ENCODE measurements at places on chromosomes 13 and 19.
A peak's percentile ranks its signal among the peaks of the same experiment; 100 is the strongest.

- no peak for DNase-seq
Measured at GRCh38 chr13:74904556-74904955, 577.4 kb downstream of the TBC1D4 start.

GRCh38 chr19:4567584-4568071 is 8.1 kb upstream of the SEMA6B start:
- DNase-seq = peak; percentile 78

- DNase-seq = no peak
Measured at GRCh38 chr19:56272161-56272798, at the start of gene EDDM13. EDDM13 (plus strand) TSS chr19:56272748; CDS start chr19:56272835, 87 bp downstream.

DNA sequence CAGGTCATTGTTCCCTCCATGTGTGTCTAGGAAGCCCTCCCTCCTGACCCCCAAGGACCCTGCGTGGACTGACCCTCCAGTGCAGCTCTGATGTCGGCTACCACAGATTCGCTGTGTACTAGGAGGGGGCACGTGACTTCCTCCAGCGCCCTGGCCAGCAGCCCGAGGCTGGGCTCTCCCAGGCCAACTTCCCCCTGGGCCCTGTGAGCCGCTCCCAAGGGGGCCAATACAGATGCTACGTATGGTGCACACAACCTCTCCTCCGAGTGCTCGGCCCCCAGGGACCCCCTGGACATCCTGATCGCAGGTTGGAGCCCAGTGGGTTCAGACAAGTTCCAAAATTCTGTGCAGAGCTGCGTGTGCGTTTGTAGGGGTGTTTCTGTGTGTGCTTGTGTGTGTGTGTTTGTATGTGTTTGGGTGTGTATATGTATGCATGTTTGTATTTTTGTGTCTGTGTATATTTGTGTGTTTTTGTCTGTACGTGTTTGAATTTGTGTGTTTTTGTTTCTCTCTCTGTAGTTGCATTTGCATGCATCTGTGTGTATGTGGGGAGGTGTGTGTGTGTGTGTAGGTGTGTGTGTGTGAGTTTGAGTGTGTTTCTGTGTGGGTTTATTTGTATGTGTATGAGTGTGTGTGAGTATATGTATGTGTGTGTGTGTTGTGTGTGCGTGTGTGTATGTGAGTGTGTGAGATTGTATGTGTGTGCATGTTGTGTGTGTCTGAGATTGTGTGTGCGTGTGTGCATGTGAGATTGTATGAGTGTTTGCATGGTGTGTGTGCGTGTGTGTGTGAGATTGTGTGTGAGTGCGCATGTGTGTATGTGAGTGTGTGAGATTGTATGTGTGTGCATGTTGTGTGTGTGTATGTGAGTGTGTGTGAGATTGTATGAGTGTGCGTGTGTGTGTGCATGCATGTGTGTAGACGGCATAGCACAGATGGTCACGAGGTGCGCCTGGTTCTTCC is 21.4 kb upstream of the LILRA2 start:
- DNase-seq = no peak

DNA sequence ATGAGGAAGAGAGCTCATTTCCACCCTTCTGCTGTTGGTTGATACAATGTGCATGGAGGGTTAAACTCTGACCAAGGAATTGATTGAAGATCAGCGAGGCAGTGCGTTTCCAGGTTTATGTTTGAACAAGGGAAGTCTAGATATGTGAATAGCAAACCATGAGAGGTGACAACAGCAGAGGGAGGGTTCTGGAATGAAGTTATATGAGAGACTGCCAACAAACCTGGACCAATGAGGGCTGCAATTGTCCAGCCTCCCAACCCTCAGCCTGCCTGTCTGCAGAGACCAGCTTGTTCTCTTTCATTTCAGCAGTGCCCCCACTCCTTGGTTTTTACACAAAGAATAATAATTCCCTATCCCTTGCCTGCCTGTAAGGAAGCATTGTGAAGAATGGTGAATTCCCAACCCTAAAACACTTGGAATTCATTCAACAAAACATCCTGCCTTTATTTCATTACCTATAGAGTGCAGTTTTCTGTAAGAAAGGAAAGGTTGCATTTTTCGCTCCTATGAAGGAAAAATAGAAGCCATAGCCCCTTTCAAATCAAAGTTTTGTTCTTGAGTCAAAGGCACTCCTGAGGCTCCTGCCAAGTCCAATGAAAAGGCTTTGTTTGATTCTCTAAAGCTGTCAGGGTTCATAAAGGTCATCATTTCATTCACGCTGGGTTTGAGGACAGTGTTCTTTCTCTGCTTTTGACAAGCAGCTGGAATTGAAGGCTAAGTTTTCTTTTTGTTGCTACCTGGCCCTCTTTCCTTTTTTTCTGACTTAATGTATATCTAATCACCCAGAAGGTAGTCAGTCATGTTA is 53.6 kb upstream of the ABCC4 start:
- no peak for DNase-seq

DNA sequence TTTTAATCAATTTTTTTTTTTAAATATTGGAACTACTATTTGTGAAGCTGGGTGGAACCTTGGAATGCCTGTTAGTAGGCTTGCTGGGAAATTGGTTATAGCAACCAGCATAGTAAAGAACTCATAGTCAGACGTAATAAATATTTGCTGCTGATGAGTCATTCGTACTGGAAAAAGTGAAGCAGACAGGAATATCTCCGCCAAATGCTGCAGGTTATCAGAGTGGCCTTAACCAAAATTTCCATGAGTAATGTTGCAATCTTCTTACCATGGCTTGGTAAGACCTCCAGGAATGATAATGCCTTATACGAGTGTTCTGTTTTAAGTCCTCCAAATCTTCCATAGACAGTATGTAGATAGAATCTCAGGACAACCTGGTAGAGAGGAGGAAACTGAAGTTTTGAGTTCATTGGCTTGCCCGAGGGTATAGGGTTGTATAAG is 34.2 kb downstream of the MBNL2 start:
- DNase-seq = peak; percentile 69

GRCh38 chr13:95704510-95704909 is 27.6 kb downstream of the DNAJC3 start:
- no peak for DNase-seq

DNA sequence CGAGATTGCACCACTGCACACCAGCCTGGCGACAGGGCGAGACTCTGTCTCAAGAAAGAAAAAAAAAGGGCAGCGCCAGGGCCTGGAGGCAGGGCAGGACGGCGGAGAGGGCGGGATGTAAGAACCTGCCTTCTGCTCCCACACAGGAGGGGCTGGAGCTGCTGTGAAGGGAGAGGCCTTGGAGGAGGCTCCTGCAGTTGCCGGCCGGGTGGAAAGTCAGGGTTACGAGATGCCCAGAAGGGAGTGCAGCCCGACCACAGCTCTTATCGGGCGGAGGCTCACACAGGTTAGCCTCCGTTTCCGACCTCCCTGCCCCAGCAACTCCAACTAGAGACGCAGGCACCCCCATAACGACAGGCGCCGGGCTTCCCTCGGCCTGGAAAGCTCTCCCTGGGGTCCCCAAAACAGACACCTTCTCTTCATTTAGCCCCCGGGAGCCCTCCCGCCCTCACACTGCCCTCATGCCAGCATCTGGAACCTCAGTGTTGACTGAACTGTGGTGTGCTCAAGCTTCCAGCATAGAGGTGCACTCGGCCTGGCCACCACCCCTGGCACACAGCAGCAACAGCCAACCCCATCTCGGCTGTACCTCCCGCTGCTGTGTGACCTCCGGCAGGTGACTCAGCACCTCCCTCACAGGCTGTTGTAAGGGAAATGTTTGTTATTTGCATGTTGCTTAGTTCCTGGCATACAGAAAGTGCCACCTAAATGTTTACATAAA is 1.4 kb downstream of the PLPP2 start:
- DNase-seq = no peak

GRCh38 chr19:988510-988909 is 4.4 kb downstream of the WDR18 start:
- DNase-seq = no peak

DNA sequence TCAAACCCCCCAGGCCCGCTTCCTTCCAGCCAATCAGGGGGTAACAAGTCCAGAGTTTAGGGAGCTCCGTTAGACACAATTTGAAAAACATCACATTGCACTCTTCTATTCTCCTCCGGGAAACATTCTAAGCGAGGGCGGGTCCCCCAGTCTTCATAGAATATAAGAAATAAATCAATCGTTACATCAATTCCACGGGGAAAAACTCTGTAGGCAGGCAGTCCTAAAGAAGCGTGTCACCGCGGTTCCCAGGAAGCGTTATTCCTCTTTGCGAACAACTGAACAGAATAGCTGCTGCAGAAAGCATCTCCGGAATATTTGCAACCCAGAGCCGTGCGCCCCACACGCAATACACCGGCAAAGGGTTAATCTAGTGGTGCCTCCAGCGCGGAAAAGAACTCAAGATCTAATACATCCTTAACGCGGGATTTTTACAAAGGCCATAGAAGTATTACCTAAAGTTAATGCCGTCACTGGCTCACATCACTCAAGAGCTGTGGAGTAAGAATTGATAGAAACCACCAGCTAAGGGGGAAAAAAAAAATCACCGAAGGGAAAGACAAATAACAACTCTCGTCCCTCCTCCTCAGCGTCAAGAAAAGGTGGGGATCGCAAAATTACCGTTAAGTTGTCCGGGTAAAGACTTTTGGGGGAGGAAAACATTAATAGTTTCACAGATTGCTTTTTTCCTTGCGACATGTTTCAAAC is 65.1 kb downstream of the KCNRG start:
- DNase-seq = peak; percentile 22

GRCh38 chr19:2653710-2654707 is 48.5 kb downstream of the GNG7 start:
- no peak for DNase-seq

- DNase-seq = no peak
Measured at GRCh38 chr13:51721496-51721895, 82.5 kb downstream of the DHRS12 start.

- no peak for DNase-seq
Measured at GRCh38 chr19:45854167-45854778, 8.7 kb downstream of the SYMPK start.

- DNase-seq = no peak
Measured at GRCh38 chr19:48611872-48612271, 3.0 kb downstream of the FAM83E start.

DNA sequence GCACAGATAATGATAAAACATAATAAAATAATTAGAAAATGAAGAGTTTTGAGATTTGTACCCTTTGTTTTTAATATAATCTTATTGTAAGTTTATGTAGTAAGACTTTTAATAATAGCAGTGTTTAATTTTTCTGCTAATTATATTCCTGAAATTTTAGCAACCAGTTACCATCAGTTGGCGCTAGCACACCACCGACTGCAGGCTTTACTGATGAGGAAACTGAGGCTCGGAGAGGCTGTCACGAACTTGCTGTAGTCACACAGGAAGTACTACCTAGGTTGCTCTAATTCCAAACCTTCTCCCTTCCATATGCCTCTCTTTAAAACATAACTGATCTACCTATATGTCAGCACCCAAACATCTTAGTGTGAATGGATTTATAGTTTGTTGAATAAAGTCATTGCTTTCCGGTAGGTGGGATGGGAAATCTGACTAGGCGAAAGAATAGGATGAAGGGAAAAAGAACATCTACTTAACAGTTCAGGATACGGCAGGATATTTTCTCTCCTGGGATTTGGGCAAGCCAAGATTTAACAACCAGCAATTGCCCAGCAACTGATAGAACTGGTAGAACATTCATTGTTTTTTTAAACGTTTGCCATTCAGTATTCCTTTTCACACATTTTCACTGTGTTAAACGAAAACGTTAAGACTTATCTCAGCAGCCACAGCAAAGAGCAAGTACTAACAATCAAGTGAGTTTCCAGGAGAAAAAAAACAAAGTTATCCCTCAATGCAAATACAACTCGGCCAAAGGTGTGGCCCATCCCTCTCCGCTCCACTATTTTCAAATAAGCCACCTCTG is 822 bp upstream of the RFXAP start:
- DNase-seq = no peak

DNA sequence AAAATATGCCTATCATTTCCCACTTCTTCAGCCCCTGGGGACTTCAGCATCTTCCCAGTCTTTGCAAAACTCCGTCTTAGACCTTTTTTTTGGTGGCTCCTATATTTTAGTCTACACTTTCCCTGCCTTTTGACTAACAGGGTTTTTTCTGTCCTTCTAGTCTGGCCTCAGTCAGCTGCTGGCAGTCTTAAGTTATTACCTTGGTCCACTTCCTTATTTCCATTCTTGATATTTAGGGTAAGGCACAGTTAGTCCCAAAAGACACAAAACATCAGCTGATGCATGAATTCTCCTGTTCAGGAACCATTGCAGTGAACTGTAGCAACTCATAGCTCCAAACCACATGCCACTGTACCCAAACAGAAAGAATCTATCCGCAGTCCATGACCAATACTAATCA is 234.6 kb upstream of the RFC3 start:
- no peak for DNase-seq

- no peak for DNase-seq
Measured at GRCh38 chr13:103431856-103432255, 365.6 kb upstream of the SLC10A2 start.
